ENCODE measurements at places on chromosomes 12 and 14. TPM values are rescaled to one million over a fixed set of nuclear protein-coding genes. Genes with fewer than 3 reads are reported as not detected.

The ZNF84 gene
- 40.8 TPM for total RNA-seq

- DNase-seq: no peak
Measured at GRCh38 chr12:101738920-101739665, at the start of gene SYCP3. TSS of gene SYCP3 (minus strand) at chr12:101739462. CDS start at chr12:101737935, 1,527 bp downstream.

GRCh38 chr12:88578276-88579160, 1.8 kb downstream of the KITLG start:
- no peak for DNase-seq

DNA sequence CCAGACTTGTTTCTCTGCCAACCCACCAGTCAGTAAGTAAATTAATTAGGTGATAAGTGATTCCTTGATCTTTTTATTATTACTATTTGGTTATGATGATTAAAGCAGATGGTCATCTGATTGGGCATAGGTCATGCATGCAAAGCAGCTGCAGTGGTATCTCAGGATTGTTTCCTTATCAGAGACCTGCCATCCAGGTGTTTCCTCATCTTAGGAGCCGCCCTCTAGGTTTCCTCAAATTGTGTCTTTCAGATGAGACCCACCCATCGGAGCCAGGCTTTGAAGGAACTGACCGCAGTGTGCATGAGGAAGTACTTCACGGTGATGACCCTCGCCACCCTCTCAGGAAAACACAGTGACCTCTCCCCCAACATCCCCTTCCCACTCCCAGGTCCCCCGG, 63.3 kb downstream of the ZFP36L1 start:
- no peak for DNase-seq

DNA sequence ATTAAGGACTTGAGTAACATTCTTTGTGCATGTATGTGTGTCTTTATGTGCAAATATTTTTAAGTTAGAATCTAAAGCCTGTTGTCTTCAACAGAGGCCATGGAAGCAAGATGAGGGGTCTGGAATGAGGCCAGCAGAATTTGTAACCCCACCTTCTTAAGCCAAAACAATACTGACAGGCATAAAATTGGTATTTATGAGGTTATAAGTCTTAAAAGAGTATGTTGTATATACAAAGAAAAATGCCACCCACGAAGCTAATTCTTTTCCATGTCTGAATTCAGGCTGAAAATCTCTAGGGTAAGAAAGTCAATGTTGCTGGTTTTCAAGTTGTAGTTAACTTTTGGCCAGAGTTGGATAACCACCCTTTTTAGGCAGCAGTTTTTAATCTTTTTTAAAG, 86.2 kb upstream of the TMTC1 start:
- no peak for DNase-seq

DNA sequence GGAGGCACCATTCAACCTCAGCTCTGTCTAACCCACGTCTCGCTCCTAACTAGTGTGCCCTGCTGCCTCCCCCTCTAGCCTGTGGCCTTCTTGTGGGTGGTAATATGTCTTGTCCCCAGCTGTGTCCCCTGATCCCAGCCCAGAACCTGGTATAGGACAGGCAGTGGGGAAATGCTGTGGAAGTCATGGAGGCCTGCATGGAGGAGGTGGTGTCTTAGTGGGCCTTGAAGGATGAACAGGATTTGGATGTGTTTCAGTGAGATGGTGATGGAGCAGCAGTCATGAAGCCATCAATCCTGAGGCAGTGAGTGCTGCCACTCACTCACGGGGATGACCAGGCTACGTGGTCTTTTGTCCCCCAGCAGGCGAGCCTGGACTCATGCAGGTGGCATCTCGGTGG, 13.4 kb downstream of the PLBD2 start:
- DNase-seq: no peak

The BMP4 gene
- total RNA-seq: 0.34 TPM

GRCh38 chr14:100328495-100329163, 5.5 kb downstream of the SLC25A47 start:
- DNase-seq: no peak

The SERPINA3 gene
- not detected for total RNA-seq

DNA sequence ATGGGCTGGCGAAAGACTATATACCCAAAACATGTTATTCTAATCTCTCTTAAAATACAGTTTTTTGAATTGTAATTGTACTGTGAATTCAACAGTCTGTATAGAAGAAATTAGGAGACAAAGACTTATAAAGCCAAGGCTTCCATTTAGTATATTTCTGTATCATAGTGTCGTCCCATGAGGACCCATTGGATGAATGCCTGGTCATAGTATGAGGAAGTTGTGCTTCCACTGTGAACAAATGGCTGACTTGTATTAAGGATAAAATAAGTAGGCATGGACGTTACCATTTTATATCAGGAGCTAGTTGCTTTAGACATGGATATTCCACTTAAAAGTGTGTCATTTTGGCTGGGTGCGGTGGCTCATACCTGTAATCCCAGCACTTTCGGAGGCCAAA, 55.9 kb upstream of the NAV3 start:
- no peak for DNase-seq

All from activated naive CD8-positive, alpha-beta T cell treated with anti-CD3 and anti-CD28 coated beads, Interleukin-2, amount 10 ng/mL, durations not matched to agents 7 days and 5 days (primary cell).